ENCODE measurements at places on chromosomes 7 and 10.

- DNase-seq: no peak
Measured at GRCh38 chr7:97623333-97623732, 108.6 kb upstream of the TAC1 start.

- no peak for DNase-seq
Measured at GRCh38 chr10:15815242-15815885, 44.9 kb downstream of the MINDY3 start.

GRCh38 chr10:116565534-116565933 lies 19.8 kb downstream of the PNLIP start:
- no peak for DNase-seq

DNA sequence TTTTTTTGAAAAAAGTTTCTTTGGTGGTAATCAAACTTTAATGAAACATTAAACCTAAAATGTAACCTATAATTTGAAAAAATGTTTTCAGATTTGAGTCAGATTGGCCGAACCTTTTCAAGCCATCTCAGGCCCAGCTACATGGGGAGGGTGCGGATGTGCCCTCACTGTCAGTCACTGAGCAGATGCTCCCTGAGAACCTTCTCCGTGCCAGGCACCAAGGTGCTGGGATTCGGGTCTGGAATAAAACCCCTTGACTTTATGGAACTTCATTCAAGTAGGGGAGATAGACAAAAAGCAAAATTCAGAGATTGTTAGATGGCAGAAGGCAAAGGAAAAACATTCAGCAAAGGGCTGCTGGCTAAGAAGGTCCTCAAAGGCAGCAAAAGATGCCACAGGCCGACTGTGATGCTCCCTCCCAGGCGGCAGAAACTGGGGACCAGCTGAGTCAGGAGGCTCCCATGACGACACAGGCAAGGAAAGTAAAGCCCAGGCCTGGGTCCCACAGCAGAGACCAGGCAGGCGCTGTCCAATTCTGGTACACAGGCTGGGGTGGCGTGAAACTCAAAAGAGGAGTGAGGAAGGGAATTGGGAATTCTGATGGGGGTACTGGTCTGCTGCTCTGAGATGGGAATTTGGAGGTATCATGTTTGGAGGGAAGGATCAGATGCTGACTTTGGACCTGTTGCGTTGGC lies 82.2 kb upstream of the DDC start:
- no peak for DNase-seq
